ENCODE measurements at places on chromosomes 7 and 10. TPM values are rescaled to one million over a fixed set of nuclear protein-coding genes. Genes with fewer than 3 reads are reported as not detected.

- DNase-seq: no peak
Observed at GRCh38 chr7:117312593-117313580, 10.0 kb downstream of the WNT2 start.

- no peak for DNase-seq
Observed at GRCh38 chr10:79352035-79352877, 5.0 kb downstream of the PPIF start.

ATOH7 gene
- not detected for polyA plus RNA-seq

SCART1 gene
- polyA plus RNA-seq: not detected

DNA sequence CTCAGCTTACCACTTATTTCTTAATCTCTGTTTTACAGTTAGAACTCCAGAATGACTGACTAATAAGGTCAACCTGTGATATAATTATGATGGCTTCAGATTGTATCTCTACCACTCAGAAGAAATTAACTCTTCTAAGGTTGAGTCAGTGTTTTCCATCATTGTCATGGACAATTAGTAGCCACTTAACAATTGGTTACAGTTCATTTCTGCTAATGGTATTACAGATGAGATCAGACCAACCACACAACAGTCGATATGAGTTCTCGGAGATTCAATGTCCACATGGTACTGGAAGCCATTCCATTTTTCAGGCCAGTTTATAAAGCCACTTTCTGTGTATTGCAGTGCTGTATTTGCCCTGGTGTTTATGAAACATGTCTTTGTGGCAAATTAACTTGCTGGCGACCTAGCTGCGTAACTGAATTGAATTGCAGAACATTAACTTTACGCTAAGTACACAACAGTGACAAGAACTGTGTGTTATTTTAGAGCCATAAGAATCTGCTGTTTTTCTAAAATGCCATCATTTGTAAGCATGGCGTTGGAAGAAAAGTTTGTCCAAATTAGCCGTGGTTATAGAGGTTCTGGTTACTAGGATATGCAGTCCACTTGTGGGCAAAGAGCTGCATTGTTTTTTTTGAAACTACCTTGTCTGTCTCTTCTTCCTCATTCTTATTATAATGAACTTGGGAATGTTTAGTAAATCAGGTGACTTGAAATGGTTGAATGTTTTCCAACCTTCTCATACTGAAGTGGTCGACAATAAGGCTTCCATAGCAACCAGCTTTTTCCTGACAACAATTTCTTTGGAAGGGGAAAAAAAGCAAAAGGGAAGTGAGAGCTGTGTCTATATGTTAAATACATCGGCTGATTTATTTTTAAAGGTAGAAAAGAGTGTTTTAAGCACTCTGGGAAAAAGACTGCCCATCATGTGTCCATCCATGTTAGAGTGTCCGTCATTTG, 76.4 kb downstream of the CELF2 start:
- no peak for DNase-seq

DNA sequence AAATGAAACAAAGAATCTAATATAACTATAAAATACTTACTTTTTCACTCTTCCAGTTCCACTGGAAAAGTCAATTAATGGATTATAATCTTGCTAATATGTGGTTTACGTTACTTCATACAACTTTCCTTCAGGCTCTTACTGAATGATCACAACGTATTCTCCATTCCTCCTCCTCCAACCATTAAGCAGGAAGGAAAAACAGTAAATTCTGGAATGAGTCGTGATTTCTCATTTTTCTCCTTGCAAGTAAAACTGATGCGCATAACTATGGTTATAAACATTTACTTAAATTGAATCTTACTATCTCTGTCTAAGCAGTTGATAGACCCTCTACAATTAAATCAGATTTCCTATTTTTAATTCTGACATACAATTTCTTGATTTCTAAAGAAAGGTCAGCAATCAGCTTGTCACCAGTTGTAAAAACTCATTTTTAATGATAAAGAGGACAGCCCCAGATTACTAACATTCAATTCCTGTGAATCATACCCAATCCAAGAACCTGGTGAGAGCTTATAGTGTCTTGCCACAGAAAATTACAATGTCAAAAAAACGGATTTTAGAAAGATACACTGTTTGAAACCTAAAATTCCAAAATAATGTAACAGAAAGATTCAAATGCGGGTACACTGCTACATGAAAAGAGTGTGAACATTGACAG, 64.3 kb downstream of the EZH2 start:
- DNase-seq: no peak

DNA sequence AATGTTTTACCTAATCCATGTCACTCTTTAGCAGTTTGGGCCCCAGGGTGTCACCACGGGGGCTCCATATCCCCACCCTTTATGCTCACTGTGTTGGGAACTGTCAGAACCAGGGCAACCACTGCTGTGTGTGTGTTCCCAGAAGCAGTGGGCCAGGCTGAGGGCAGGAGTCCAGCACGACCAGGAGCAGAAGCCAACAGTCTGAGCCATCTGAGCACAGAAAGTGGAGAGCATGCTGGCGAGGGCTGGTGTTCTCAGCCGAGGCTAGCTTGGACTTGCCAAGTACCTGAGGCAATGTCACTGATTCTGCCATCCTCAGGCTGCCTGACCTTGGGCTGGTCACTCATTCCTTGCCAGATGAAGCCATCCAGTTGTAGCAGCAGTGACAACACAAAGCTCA, 285.0 kb downstream of the BMPER start:
- peak; percentile 24 for DNase-seq

- peak; percentile 63 for DNase-seq
Observed at GRCh38 chr7:134514663-134515062, 12.7 kb upstream of the AKR1B10 start.

TPK1 gene
- polyA plus RNA-seq: 3.7 TPM

GHITM gene
- 80.3 TPM for polyA plus RNA-seq

GRCh38 chr7:4137552-4137951, 544.5 kb upstream of the FOXK1 start:
- DNase-seq: no peak

- DNase-seq: no peak
Observed at GRCh38 chr7:159028508-159029401, 115.9 kb downstream of the VIPR2 start.

CNNM1 gene
- polyA plus RNA-seq: 0.05 TPM

ANKRD1 gene
- 54.9 TPM for polyA plus RNA-seq

- DNase-seq: no peak
Observed at GRCh38 chr10:43945094-43945730, 296.5 kb upstream of the ZNF32 start.

DNA sequence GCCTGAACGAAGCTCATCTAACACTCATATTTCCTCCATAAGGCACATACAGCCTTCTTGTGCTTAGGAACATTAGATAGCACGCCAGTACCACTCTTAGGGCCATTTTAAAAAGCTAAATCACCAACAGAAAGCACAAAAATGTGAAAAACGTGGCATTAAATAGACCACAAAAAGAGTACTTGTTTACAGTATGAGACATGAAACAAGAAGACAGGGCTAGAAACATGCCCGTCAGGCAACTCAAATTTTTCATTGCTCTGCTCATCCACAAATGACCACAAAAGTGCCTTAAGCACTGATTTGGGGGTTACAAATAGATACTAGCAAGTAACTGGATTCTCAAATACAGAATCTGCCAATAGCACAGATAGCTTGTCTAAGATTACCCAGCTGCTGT, 67.8 kb downstream of the ELMO1 start:
- DNase-seq: no peak

DNA sequence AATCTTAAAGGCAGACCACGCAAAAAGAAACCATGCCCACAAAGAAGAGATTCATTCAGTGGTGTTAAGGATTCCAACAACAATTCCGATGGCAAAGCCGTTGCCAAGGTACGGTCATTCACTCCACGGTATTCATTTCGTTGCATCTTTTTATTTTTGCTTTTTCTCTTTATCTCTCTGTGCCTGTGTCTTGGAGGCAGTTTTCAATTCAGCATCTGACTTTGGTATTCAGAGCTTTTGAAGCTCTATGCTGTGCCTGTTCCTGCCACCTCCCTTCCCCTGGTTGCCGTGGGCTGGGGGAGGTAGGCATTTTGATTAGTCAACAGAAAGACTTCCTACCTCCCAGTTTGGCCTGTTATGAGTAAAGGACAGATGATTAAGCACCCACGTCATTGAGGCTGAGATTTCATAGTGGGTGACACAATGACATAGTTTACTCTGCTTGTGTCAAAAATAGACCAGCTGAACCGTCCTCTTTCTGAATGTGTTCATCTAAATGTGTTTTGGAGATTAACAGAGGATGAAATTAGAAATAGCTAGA, 149.5 kb downstream of the ARID5B start:
- no peak for DNase-seq

CYP3A4 gene
- polyA plus RNA-seq: 0.08 TPM

ADK gene
- polyA plus RNA-seq: not detected

- no peak for DNase-seq
Observed at GRCh38 chr7:93720106-93720505, 145.6 kb upstream of the CALCR start.

PDE1C gene
- polyA plus RNA-seq: not detected

TMEM273 gene
- polyA plus RNA-seq: 5.4 TPM

MYO1G gene
- polyA plus RNA-seq: 0.73 TPM

HKDC1 gene
- polyA plus RNA-seq: 0.07 TPM

DNA sequence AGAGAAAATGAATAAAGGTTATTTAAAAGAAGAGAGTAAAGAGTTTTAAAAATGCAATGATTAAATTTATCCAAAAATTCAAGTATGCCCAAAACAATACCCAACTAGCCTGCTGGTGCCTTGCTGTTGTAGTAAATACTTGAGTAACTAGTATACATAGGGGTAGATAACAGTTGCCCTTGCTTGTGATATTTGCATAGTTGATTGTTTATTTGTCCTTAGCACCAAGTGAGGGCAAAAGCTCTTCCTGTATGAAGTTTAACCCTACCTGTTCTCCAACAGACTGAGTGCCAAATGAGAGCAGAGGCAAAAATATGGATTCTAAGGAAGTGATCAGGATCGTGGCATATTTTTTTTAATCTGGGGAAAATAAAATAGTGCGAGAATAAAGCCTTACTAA, 85.0 kb downstream of the PTN start:
- no peak for DNase-seq

DNA sequence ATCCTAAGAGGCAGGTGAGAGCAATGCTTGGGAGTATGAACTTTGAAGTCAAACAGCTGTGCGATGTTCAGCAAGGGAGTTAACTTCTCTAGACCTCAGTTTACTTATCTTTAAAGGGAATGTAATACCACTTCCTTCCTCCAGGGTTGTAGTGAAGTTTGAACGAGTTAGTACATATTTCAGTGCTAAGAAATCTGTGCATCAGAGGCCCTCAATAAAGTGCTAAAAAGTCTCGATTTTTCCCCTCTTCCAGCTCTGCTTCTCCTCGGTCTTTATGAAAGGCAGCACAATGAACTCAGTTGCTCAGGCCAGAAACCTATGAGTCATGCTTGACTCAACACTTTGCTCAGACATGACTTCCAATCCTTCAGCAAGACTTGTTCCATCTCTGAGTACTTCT, 418.9 kb downstream of the MDFIC start:
- no peak for DNase-seq

DNA sequence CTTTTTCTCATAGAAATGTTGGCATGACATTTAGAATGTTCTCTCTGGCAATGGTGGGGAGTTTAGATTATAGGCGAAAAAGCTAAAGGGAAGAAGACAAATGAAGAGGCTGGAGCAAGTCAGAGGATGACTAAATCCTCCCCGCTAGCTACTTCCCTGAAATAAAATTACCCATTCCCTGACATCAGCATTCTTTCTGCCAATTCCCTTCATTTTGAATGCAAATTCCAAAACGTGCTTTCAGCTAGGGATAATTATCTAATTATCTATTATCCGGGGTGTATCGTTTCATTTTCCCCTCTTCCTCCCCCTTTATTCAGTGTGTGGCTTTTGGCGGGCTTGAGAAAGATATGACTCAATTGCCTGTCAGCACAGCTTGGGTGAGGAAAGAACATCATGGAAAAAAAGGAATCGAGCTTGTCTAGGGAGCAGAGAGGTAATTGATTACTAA, 672.3 kb downstream of the TNS3 start:
- no peak for DNase-seq

SLC13A4 gene
- polyA plus RNA-seq: 1.2 TPM

DNA sequence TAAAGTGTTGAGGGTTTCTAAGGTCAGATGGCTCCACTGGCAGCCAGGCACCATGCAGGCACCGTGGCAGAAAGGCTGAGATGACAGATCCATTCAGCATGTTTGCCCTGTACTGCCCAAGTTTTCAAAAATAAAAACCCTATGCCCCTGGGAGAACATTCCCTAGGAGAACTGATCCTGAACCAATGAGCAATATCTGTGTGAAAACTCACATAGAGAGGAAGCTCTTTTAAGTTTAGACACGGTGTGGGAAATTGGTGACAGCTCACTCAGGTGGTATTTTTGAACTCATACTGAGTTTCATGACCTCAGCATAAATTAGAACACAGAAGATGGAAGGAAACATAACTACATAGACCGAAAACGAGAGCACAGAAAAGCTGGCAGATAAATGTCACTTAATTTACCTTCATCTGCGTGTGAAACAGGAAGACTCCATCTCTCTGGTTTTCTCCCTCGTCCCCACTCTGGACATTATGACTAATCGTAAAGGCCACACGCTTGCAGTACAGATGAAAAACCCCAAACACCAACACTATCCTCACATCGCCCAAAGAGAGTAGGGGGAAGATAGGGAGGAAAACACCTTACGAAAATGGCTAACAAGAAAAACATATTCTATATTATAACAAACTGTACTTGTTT, 127.8 kb downstream of the ICA1 start:
- no peak for DNase-seq

SRRM3 gene
- 0.39 TPM for polyA plus RNA-seq

SEPTIN7 gene
- 460 TPM for polyA plus RNA-seq

DNA sequence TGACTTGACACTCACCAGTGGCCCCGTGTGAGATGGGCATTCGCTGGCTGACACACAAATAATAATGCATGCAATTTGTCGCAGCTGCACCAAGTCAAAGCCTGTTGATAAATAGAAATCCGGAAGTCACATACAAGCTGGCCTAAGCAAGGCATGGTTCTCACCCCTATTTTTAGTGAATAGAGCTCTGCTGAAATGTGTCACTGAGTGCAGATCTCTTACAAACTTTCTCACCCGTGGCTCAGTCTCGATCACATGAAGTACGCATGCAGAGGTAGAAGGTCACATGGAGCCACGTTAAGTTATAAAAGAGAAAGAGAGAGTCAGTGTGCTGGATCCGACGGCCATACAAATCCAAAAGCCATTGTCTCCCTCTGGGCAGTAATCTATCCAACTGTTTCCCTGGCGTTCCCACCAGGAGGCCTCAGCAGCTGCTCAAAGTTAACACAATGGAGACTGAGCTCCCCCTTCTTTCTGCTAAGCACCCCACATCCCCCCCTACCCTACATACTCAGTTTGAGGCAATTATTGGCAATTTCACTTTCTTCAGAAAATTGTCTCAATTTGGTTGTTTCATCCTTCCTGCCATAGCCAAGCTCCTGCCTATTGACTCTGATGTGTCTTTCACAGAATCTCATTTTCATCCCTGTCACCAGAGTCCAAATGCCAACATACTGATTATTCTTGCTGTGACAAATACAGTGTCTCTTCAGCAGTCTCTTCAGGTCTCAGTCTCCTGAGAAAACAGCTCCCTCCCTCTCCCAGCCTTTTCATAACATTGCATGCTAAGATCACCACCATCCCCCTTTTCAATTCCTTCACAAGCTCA, 473.3 kb upstream of the NRP1 start:
- no peak for DNase-seq

Measured in muscle of arm (tissue), 14 donors.